Left ventricle myocardium superior (tissue), 1 donor: ENCODE measurements at places on chromosomes 4 and X. TPM values are rescaled to one million over a fixed set of nuclear protein-coding genes. Genes with fewer than 3 reads are reported as not detected.
A peak's percentile ranks its signal among the peaks of the same experiment; 100 is the strongest.

GRCh38 chrX:21529771-21530170, 128.4 kb downstream of the KLHL34 start:
- no peak for DNase-seq

VSIG4 gene
- 42.1 TPM for total RNA-seq

CAPN6 gene
- not detected for total RNA-seq

- DNase-seq: peak; percentile 33
These were observed at the start of gene LRCH2 for GRCh38 chrX:115233497-115234455. Gene LRCH2, minus strand, starts transcription at chrX:115234096. Its CDS starts 55 bp downstream, at chrX:115234041.

NEUROG2 gene
- total RNA-seq: not detected

DNA sequence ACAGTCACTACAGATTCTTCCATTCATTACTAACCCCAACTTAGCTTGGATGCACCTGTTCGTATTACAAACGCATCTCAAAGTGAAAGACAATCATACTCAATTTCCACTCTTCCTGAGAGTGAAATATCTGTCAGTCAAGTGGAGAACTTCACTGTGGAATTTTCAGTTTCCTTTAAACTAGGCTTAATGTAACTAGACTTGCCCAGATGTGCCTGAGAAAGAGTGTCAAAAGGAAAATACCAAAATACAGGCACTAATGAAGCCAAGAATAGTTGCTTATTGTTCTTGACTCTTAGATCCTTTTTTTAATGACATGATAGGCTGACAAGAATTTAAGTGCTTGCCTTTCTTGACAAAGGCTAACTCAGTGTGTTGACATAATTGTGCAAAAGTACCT, 72.4 kb upstream of the NR3C2 start:
- DNase-seq: no peak

GRCh38 chr4:111228396-111228795, 605.5 kb upstream of the PITX2 start:
- no peak for DNase-seq

DNA sequence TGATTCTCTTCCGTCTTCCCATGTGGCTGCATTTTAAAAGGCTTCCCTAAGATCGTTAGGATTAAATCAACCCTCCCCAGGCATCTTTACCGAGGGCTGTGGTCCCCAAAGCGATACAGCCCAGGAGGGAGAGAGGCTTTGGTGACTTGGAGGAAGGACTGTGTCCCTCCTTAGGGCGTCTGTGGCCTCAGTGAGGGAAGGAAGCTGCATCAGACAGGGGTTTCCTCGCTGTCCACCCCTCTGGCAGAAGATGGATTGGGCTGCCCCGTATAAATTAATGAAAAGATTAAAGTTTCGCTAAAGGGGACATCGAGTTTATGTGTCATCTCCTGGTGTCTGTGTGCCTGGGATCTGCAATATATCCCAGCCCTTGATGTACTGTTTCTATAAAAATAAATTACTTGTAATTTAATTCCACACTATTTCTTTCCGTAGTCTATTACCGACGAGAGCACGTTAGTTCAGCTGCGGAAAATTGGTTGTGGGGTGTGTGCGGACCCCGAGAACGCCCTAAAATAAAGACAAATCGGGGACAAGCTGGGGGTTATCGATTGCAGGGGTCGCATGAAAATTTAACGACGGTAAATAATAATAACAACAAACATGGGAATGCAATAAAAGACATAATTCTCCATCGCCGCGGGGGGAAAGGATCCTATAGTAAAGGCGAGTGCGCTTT, 6.5 kb downstream of the SHOX start:
- DNase-seq: no peak

GRCh38 chr4:1383728-1384591, 22.3 kb downstream of the NKX1-1 start:
- peak; percentile 18 for DNase-seq

TIGD4 gene
- total RNA-seq: 0.10 TPM

FRMPD4 gene
- total RNA-seq: 0.99 TPM

DNA sequence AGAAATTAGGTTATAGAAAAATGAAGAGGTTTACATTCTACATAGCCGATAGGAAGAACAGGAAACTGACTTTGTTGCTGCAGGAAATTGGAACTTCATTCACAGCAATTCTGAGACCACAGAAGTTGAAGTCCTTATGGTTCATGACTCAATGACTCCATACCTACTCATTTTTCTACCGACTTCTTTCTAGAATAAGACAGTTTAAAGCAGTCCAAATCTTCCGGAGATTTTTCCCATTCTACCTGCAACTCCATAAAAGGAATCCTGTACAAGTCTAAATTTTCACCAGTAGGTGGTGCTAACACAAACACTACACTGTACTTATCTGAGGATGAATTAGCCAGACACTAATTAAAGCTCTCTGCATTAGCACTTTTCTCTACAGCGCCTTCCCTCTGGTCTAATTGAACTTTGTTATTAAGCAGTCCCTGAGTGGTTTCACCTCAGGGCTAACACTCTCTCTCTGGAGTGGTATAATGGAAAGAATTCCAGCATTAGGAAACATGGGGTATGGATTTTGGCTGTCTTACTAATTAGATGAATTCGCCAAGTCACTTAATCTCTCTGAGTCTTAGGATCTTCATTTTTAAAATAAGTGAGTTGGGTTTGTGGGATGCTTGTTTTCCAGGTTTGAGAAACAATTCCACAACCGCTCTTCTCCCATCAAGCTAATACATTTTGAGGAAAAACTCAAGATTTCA, 167.9 kb downstream of the SMIM20 start:
- no peak for DNase-seq

PNMA3 gene
- total RNA-seq: 1.8 TPM

GRCh38 chrX:100649550-100650356, 5.8 kb downstream of the SRPX2 start:
- peak; percentile 72 for DNase-seq

GRCh38 chr4:88211473-88212252, 53.2 kb upstream of the ABCG2 start:
- DNase-seq: no peak

USP17L26 gene
- not detected for total RNA-seq

- DNase-seq: no peak
These were observed 16.1 kb downstream of the CLCN4 start for GRCh38 chrX:10172877-10173276.
